ENCODE measurements at places on chromosomes 3 and 15. TPM values are rescaled to one million over a fixed set of nuclear protein-coding genes. Genes with fewer than 3 reads are reported as not detected.

C3orf49 gene
- total RNA-seq = not detected

- no peak for DNase-seq
Measured at GRCh38 chr3:82496890-82497560, 735.6 kb upstream of the GBE1 start.

LRRC31 gene
- total RNA-seq = not detected

GRCh38 chr3:89280822-89281365 is 173.5 kb downstream of the EPHA3 start:
- no peak for DNase-seq

DNA sequence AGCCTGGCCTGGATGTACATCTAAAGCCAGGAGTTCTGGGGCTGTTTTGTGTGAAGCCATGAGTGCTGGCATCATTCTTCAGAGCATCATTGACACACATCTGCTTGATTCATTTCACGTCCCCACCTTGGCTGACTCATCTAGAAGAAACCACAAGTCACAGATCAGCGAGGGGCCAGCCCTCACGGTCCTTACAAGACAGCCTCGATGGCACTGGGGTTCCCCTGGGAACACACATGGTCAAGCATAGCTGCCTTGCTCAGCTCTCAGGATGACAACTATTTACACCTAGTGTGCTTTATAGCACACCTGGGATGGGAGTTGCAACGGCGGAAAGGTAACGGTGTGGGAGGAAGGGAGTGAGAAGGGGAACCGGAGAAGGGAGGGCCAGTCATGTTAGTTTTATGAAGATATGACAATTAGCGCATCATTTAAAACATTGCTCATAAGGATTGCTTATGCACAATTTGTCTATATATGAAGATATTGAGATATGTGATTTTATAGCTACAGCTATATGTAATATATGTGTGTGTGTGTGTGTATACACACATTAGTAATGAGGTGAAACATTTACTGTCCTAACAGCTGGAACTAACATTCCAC is 227.1 kb downstream of the RPLP1 start:
- DNase-seq = no peak

DNA sequence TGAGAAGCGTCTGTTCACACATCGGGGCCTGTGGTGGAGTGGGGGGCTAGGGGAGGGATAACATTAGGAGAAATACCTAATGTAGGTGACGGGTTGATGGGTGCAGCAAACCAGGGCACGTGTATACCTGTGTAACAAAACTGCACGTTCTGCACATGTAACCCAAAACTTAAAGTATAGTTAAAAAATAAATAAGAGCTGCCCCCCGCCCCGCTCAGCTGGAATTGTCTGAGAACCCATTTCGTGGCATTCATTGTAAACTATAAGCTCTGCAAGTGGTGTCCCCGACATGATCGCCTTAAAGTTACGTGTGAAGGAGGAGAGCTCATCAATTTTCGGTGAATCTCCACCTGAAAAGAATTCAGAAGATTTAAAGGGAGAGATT is 7.3 kb upstream of the LIPH start:
- DNase-seq = no peak

DPPA2 gene
- total RNA-seq = not detected

DNA sequence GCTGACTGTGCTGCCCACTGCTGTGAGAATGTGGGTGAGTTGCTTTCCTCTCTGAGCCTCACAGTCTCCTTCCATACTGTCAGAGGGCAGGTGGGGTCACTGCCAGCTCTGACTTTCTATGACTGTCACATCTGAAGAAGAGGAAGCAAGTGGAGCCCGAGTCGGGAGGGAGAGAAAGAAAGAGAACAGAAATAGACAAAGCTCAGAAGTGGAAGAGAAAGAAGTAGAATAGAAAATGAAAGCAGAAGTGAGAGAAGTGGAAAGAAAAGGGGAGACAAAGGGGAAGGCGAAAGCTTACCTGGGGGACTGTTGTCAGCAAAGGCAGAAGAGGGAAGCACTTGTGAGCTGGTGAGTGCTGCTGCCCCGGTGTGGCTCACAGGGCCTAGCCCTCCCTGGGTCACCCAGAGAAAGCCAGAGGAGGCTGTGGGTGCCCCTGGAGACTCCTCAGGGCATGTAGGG is 57.9 kb downstream of the EPHB1 start:
- peak; percentile 42 for DNase-seq

KLF15 gene
- total RNA-seq = 43.1 TPM

ZNF80 gene
- not detected for total RNA-seq

- DNase-seq = no peak
Measured at GRCh38 chr3:186506857-186507256, 37.3 kb downstream of the CRYGS start.

GOLGA8H gene
- not detected for total RNA-seq

DNA sequence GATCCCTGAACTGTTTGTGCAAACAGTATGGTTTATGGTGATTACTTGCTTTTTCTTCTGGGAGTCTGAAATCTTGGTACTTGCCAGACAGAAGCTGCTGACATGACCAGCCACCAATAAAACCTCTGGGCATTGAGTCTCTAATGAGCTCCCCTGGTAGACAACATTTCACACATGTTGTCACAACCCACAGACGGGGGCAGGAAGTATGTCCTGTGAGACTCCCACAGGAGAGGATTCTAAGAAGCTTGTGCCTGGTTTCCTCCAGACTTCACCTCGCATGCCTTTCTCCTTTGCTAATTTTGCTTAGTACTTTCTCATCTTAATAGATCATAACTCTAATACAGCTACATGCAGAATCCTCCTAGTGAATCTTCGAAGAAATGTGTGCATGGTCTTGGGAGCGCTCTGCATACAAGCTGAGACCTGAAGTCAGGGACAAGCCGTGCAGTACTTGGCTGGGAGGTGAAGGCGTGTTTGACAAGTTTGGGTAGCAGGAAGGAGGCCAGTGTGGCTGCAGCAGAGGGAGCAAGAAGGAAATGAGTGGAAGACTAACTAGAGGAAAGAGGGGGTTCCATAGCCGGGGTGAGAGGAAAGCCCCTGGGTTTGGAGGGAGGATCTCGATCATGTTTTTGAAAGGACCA is 49.0 kb downstream of the B3GNT5 start:
- DNase-seq = no peak

SLC22A14 gene
- not detected for total RNA-seq

DNA sequence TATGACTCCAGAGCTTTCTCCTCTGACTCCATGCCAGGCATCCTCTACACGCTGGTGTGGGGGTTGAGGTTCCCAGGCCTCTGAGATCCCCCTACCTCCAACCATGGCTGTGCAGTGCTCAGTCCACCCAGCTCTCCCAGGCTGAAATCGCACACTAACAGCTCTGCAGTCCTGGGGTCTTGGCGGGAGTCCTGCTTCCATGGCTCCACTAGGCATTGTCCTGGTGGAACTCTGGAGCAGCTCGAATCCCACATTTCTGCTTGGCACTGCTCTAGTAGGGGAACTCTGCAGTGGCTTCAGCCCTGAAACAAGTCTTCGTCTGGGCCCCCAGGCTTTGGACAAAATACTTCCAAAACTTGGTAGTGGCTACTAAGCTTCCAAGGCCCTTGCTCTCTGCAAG is 50.7 kb downstream of the ROPN1B start:
- DNase-seq = no peak

GRCh38 chr3:50352781-50353180 is 2.1 kb downstream of the CYB561D2 start:
- DNase-seq = no peak

DNA sequence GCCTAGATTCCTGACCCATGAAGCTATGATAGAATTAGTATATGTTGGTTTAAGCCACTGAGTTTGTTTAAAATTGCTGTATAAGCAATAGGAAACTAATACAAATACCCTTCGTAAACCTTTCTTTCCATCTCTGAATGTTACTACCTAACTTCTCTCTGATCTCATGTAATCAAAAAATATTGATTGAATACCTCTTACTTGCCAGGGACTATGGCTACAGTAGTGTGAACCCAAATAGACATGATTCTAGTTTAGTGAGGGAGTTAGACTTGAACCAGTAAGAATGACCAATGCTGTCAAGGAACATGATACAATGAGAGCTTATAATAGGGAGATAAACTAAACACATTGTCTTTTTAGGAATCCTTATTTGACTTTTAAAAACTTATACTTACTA is 19.4 kb downstream of the STT3B start:
- DNase-seq = no peak

DNA sequence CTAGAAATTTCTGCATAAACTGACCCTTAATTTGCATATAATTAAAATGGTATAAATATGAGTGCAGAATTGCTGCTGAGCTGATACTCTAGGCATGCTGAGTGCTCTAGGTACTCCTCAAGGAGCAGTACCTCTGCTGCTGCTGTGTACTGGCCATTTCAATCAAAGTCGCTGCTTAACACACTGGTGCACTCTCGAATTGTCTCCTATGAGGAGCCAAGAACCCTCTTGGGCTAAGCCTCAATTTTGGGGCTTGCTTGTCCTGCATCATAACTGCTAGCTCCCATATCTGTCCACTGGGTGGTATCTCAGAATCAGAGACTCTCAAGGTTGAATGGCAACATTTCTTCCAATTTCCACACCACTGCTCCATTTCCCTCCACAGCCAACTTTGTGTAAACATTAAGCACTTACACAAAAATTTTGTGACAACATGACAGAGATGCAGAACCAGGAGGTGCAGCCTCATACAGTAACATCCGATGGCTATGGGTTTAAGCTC is 82.5 kb downstream of the XXYLT1 start:
- no peak for DNase-seq

ZNF860 gene
- 2.5 TPM for total RNA-seq

DNA sequence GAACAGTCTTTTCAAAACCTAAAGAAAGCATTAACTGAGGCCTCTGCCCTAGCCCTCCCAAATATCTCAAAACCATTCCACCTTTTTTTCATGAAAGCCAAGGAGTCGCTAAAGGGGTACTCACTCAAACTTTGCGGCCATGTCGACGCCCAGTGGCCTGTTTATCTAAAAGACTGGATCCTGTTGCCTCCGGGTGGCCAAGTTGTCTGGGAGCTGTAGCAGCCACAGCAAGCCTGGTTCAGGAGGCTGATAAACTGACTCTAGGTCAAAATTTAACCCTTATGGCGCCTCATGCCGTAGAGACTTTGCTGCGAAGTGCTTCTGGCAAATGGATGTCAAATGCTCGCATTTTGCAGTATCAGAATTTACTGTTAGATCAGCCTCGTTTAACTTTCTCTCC is 39.5 kb downstream of the ZBTB11 start:
- no peak for DNase-seq

GRCh38 chr15:29773000-29773399 is 49.3 kb downstream of the TJP1 start:
- no peak for DNase-seq

DNA sequence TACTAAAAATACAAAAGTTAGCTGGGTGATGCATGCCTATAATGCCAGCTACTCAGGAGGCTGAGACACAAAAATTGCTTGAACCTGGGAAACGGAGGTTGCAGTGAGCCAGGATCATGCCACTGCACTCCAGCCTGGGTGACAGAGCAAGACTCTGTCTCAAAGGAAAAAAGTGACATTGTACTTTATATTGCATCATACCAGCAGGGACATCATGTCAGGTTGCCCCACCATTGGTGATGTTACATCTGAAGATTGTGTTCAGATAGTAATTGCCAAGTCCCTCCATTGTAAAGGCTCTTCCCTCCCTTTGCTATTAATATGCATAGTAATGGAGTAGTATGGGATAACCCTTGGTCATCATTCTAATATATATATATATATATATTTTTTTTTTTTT is 44.8 kb downstream of the FOXL2 start:
- DNase-seq = no peak

SUMF1 gene
- 45.6 TPM for total RNA-seq

DNA sequence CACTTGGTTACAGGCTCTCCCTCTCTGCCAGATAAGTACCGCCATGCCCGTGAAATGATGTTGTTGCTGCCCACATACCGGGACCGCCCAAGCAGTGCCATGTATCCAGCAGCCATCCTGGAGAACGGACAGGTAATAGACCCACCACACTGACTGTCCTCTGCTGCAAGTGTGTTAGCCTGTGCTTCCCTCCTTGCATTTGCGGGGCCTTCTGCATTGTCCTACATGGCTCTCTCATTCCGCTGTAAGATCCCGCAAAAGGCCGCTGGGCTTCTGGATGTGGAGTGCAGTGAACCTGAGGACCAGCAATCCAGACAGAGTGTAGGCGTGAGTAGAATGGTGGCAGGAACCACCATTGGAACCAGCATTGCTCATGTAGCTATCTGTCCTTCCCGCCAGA is 10.6 kb upstream of the MANF start:
- DNase-seq = no peak

ZIC4 gene
- not detected for total RNA-seq

DNA sequence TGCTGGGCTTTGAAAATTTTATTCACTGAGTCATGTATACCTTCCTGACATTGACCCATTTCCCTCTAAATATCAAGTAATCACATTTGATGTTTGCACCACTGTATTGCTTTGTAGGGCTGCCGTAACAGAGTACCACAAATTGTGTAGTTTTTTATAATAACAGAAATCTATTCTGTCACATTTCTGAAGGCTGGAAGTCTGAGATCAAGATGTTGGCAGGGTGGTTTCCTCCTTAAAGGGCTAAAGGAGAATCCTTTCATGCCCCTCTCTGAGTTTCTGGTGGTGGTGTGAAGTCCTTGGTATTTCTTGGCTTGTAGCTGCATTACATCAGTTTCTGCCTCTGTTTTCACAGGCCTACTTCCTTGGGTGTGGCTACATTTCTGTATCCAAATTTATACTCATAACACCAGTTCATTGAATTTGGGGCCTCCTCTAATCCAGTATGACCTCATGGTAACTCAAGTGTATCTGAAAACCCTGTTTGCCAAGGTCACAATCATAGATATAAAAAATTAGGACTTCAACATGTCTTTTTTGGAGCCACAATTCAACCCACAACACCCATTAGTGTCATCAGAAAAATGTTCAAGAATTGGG is 29.1 kb upstream of the ST6GAL1 start:
- no peak for DNase-seq

- DNase-seq = no peak
Measured at GRCh38 chr3:56422316-56422715, 46.0 kb downstream of the ERC2 start.

GRCh38 chr3:71565316-71565715 is 18.2 kb downstream of the FOXP1 start:
- no peak for DNase-seq

TIGIT gene
- 0.76 TPM for total RNA-seq

DNA sequence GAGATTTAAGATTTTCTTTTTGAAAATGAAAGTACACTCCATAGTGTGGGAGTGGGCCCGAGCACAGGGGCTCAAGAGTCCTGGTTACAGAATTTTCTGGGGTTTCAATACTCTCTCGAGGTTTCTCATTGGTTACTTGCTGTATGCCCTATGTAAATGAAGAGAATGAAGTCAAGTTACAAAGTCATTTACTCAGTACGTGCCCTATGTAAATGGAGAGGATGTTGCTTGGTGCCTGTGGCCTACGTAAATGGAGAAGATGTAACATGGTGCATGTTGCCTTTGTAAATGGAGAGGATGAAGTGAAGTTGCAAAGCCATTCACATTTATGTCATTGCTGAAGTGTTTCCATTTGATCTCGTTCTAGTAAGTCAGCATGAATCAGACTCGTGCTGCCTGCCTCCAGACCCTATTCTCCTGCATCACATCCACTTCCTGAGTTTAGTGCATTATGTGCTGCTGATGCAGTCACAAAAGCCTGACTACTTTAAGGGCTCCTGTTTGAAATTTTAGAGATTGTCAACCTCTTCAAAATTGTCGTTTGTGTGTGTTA is 302.0 kb downstream of the ZBBX start:
- no peak for DNase-seq

Data from esophagus squamous epithelium (tissue), 5 donors.